ENCODE measurements at places on chromosomes 6 and 20.

DNA sequence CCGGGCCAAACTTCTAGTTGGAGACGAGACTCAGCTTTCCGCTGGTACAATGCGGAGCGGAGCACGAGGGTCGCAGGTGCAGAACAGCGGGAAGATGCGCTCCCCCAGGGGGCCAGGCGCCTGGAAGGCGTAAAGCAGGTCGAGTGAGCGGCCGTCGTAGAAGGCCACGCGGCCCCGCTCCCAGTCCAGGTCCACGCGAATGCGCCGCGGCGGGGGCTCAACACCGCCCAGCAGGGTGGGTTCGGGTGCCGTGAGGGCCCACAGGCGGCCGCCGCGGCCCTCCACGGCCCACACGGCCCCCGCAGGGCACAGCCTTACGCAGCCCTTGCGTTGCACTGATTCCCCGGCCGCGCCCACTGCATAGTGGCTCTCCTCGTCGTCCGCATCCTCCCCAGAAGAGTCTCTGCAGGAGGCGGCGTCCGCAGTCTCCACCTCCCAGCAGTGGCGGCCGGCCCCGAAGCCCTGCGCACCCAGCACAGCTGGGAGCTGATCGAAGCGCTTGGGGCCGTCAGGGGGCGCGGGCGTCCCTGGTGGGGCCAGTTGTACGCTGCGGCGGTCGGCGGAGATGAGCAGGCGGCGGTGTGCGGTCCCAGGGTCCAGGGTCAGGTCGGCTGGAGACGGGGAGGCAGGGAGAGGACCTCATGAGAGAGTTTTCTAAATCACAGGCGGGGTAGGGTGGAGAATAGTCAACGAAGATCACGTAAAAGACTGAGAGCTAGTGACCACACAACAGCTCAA is 4.3 kb downstream of the PPP1R11 start:
- DNase-seq, result no peak

DNA sequence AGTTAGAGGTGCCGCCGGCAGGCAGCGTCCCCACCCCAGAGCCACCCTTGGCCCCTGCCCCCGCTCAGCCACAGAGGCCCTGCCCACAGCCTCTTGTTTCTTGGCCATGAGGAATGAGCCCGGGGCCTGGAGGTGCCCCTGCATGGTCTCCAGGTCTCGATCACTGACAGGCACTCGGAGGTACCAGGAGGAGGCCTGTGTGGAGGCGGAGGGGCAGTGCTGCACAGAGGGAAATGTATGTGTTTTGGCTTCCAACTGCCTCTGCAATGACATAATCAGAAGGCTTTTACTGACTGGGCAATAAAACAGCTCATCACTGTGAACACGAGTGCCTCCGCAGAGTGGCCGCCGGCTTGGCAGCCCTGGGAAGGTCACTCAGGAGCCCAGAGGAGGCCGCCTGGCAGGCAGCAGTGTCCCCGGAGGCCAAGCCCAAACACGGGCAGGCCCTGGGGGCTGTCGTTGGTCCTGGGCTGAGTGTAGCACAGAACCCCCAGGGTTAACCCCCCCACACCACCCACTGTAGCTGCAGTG is 61.1 kb upstream of the GATA5 start:
- no peak for DNase-seq

DNA sequence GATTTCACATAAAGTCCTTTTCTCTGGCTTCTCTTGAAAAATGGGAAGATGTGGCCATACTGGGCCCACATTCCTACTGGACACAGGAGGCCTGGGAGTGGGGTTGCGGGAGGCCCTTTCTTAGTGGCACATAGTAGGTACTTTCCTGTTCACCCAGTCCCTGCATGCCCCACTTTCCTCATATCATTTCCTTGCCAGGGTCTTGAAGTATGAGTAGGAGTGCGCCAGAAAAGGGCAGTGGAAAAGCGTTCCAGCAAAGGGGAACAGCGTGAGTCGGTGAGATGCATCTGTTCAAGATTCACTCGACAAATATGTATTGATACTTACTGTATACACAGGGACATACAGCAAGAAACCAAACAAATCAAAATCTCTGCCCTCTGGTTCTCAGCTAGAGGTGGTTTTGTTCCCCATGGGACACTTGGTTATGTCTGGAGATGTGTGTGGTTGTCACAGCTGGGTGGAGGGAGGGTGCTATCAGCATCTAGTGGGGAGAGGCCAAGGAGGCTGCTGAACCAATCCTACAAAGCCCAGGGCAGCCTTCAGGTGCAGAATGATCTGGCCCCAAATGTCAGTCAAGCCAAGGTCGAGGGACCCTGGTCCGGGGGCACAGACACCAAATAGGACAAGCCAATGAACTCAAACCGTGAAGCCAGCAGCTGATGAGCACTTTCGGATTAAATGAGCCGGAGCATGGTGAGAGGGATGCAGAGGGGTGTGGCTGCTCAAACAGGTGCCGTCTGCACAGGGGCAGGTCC is 151.4 kb downstream of the CEBPB start:
- no peak for DNase-seq

- DNase-seq, result no peak
These were observed 35.3 kb downstream of the ZMYND8 start for GRCh38 chr20:47320990-47321805.

GRCh38 chr6:56524891-56525703 is 117.6 kb downstream of the DST start:
- DNase-seq, result no peak

GRCh38 chr20:24836661-24837299 is 112.3 kb upstream of the CST7 start:
- DNase-seq, result no peak

DNA sequence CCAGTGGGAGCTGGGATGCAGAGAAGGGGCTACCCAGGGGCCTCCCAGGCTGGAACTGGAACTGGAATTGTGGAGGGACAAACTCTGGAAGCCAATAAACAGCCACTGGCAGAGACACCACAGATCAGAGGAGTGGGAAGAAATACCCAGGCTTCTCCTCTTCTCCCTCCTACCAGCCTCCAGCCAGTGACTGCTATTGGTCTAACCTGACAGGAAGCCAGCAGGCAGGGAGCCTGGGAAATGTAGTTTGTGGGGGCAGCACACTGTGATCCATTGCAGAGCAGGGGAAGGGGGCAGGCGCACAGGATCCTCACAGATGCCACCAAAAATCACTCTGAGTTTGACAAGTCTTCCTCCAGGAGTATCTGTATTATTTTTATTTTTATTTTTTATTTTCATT is 12.1 kb upstream of the MLN start:
- no peak for DNase-seq

- no peak for DNase-seq
These were observed 7.1 kb downstream of the PTK6 start for GRCh38 chr20:63529861-63530787.

- DNase-seq, result no peak
These were observed 44.7 kb upstream of the SPDEF start for GRCh38 chr6:34600796-34601195.

DNA sequence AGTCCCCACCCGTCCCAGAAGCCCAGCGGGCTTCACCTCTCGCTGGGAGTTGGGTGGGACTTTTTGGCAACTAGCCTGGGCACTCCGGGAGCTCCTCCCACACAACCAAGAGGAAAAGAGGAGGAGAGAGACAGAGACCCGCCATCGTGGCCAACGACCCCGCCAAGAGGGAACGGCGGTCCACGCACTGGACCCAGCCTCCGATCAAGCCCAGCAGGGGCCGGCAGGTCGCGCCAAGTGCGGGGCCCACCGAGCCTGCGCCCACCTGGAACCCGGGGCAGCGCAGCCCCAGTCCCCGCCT is 3.0 kb upstream of the TMEM14C start:
- DNase-seq, result no peak

GRCh38 chr20:23404196-23404595 is 17.1 kb downstream of the NAPB start:
- no peak for DNase-seq

GRCh38 chr6:118625833-118626232 is 25.6 kb downstream of the CEP85L start:
- no peak for DNase-seq

DNA sequence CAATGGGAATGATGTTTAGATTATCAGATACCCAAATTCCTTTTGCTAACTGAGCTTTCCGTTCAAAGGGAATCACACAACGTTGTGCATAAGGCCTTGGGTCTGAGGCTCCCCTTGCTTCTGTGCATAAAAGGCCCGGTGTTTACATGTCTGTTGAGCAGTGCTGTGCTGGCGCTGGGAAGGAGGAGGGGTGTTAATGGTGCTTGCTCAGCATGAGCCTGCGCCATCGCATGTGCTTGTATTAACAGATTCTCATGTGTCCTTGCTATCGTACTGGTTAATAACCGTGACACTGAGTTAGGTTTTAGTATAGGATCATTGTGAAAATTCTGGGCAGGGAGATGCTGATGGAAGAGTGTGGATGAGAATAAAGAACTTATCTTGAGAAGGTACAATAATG is 62.3 kb upstream of the TRAF3IP2 start:
- DNase-seq, result no peak

DNA sequence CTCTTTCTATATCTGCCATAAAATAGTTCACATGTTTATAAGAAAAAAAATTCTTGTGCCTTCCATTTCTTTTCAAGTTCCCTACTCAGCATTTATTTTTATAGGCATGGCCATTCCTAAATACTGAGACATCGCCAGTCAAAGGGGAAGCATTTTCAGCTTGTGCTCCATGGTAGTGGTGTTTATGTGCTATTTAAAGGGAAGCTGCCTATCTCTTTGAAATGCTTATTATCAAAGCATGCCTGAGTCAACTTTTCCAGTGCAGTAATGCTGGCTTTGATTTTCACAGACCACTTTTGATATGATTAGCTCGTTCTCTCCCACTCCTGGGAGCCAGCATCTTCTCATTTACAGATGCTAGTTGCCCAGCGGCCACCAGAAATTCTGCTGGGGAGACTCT is 124.1 kb upstream of the RIN2 start:
- no peak for DNase-seq

DNA sequence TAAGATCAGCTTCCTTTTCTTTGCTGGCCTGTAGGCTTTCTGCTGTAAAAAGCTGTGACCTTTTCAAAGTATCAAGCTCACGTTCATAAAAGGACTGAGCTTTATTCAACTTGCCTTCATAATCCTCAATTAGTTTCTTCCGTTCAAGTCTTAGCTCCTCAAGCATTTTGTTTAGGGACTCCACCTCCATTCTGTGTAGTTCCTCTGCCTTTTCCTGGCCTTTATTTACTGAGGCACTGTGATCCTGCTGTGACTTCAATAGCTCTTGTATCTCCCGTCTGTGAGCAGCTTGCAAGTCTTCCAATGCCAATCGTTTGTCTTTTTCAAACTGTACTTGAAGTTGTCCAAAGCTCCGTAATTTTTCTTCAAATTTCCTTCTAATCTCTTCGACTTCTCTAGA is 54.4 kb downstream of the FAM184A start:
- DNase-seq, result no peak

GRCh38 chr20:50487397-50487796 is 22.8 kb upstream of the PTPN1 start:
- no peak for DNase-seq

DNA sequence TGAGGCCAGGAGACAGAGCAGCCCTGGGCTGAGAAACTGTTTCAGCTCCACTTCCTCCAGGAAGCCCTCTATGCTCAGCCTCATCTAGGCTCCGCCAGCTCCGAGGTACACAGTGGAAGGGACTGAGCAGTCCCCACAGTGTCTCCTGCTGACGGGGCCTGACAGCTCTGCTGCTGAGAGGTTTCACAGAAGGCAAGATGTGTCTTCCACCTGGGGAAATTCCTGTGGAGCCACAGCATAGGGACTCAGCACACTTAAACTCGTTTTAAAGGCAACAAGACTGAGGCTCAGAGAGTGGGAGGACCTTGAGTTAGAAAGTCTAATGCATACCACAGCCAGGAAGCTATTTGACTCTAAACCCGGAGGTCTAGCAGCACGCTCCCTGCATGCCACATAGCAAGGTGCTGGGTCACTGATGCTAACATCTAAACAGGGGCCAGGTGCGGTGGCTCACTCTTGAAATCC is 6.8 kb downstream of the ADA start:
- DNase-seq, result no peak

DNA sequence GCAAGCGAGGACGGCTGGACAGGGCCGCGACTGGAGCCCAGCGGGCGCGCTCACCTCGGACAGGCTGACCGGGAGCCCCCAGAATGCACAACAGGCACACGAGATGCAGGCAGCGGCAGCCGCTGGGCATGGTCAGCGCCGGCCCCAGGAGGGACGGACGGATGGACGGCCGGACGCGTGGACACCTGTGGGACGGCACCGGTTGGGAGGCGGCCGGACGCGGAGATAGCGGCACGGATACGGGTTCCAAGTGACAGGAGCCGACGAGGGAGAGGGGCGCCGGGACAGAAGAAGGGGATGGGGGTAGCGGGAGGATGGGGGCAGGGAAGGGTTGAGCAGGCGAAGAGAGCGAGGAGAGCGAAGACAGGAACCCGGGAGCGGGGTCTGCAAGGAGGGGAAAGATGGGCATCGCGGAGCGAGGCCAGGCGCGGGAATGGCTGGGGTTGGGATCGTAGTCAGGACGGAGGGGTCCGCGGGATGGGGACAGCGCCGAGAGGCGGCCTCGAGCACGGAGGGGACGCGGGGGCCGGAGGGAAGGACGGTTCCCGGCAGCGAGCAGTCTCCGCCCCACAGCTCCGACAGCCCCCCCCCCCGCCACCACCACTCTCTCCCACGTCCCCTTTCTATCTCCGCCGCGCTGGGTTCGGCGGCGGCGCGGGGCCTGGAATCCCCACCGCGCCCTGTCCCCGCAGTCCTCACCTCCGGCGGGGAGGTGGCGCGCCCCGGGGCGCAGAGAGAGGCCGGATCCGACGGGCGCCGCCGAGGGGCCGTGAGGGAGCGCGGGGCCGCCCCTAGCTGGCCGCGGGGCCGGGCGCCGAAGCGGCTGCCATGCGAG is 435 bp downstream of the DLK2 start:
- no peak for DNase-seq

DNA sequence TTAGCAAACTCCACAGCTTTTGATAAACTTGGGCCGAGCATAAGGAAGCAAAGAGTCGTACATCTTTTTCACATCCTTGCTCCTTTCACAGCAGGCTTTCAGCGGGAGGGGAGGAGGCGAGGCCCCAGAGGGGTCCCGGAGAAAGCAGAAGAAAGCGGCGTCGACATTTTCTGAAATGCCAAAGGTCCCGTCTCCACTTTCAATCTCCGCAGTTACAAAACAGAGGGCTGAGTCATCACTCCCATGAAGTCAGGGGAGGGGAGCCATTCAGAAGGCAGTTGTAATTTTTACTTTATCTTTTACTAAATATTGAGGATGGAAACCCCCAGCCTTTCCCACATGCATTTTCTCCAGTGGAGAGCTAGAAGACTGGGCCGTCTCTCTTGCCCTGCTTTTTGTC is 174.2 kb upstream of the THBS2 start:
- DNase-seq, result no peak

GRCh38 chr6:28078050-28078449 is 2.3 kb upstream of the ZNF165 start:
- no peak for DNase-seq

- DNase-seq, result no peak
These were observed 93.2 kb upstream of the IMPG1 start for GRCh38 chr6:76165471-76166221.

Data from stimulated activated CD4-positive, alpha-beta T cell treated with anti-CD3 and anti-CD28 coated beads, Interleukin-1b, Interleukin-23, amount 100 ng/mL, for 24 hours (primary cell).